NCI-H1417 treated with DMSO at 0.1 percent for 48 hours (cell line): ENCODE measurements at places on chromosomes 13 and 19.

DNA sequence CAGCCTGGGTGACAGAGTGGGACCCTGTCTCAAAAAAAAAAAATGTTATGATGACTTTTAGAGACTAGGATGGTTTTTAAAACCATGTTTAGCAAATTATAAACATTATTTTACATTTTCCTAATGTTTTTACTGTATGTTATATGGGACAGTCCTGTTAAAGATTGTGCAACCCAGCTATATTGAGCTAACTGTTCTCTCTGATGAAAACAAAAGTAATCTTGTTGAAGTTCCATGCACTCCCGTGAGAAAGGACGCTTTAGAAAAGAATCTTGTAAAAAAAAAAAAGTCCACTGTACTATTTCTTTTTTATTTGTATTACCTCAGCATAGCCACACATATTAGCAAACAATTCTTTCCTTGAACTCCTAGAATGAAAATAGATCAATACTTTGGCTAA lies 451.2 kb downstream of the DCT start:
- DNase-seq: no peak

- DNase-seq: no peak
These were observed 19.2 kb downstream of the DNM2 start for GRCh38 chr19:10736916-10737551.

- no peak for DNase-seq
These were observed 89.9 kb downstream of the UBL3 start for GRCh38 chr13:29760544-29760943.

GRCh38 chr19:13483215-13483614 lies 23.1 kb downstream of the CACNA1A start:
- no peak for DNase-seq

- no peak for DNase-seq
These were observed at the start of gene AMER2 for GRCh38 chr13:25171517-25172302. Gene AMER2, minus strand, starts transcription at chr13:25172288. Its CDS starts 669 bp downstream, at chr13:25171619.

DNA sequence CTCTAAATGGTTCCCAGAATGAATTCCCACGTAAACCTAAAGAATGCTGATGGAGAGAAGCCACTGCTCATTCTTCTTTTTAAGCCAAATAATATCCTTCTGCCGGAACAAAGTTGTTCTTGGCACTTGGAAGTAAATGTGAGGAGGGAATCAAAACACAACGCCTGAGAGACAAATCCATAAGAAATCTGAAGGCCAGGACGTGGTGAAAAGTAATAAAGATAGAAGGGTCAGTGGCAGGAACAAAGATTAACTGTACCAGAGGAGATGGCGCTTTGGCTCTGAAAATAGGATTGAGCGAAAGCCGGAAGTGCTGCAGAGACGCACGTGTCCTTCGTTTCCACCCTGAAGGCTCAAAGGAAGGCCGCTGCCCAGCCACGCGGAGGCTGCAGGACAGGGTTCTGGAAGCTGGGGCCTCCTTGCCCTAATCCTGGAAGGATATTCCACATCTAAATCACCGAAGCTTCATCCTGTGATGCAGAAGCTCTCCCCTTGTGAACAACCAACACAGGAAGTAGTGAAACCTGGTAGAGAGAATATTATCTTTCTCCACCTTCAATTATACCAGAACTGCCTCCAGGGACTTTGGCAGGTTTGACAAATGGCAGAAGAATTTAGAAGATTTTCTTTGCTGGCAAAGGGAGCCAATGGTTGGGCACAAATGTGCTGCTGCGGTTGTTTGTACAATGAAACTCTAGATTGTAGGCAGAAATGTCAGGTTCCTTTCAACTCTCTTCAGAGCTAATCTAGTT lies 214.6 kb upstream of the SERP2 start:
- DNase-seq: no peak

DNA sequence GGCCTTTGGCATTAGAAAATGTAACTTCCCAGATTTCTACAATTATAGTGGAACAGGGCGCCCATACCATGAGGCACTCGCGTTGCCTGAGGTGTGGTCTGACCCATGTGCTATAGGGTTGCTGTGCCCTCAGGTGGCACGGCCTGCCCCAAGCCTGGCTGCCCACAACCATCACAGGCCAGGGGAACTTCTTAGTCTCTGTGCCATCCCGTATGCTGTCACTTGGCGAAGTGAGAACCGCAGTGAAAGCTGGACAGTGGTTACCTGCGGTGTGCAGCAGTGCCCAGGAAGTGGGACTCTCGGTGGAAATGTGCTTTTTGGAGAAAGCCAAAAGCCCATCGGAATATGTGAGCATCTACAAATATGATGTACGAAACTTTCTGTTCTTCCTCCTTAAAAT lies 88.2 kb upstream of the GPR183 start:
- DNase-seq: no peak
